ENCODE measurements at places on chromosomes 6 and 20.
A peak's percentile ranks its signal among the peaks of the same experiment; 100 is the strongest.

DNA sequence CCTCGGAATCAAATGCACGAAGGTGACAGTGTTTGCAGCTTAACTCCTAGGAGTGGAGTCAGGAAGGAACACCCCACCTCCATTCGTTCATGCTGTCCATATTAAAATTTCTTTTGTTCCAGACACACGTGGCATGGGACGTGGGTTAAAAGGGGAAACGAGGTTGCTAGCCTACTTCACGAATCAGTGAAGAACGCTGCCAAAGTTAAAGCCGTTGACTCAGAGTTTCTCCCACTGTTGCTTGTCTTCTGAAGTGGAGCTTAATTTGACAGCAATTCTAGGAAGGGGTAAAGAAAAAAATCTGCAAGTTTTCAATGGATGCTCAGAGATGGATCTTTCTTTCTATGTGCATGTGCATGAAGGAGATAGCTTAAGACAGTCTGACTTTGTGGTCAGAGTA is 499.1 kb downstream of the CD83 start:
- no peak for DNase-seq

DNA sequence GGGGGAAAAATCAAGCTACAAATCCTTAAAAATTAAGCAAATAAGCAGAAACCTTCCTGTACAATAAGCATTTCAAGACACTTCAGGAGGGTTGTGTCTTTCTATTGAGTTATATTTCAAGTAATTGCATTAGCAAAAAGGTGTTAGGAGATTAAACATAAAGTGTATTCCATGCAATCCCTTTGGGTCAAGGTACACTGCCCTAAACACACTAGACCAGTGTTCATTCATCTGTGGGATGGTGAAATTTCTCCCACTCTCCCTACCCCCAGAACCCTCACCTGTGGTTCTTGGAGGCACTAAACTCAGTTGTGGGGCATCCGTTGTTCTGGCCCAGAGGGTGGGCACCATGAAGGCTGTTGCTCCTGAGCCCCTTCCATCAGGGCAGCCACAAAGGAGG is 205.1 kb upstream of the SGK1 start:
- DNase-seq = no peak

- no peak for DNase-seq
Observed at GRCh38 chr6:114712129-114712662, 369.4 kb upstream of the HS3ST5 start.

- DNase-seq = peak; percentile 66
Observed at GRCh38 chr20:4160761-4161305, 145.5 kb upstream of the RNF24 start.

GRCh38 chr6:97572943-97573342 is 289.9 kb upstream of the MMS22L start:
- DNase-seq = no peak

All from large intestine (tissue), 12 donors.